D341Med (cell line): ENCODE measurements at places on chromosomes 1 and 21.

GRCh38 chr1:248873993-248874533, 15.2 kb upstream of the ZNF692 start:
- DNase-seq, result peak; percentile 72

DNA sequence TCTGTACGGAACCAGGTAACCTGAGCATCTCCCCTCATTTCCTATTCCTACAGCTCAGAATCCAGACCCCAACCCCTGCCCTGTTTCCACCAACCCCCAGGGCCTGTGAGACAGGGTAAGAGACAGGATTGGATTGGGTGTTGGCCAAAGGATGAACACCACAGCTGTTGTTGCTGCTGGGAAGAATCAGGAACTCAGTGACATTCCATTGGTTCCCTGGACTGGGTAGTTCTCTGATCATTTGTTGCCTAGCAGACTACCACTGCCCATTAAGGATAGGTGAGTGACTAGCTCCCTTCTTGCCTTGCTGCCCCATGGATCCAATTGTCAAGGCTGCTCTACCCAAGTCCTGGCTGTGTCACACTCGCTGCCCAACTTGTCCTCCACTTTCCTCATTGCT, 10.0 kb downstream of the NCSTN start:
- DNase-seq, result peak; percentile 55

DNA sequence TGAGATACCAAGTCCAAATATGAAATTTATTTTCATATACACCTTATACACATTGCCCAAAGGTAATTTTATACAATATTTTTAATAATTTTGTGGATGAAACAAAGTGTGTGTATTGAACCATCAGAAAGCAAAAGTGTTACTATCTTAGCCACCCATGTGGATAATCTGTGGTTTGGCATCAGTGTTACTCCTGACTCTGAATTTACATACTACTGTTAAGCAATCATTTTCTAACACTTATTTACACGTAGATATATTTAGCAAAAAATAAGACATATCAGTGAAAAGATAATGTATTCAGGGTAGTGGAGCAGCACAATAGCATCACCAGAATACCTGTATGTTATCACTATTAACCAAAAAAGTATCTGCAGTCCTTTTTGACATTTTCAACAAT, 23.8 kb downstream of the DENND2D start:
- DNase-seq, result no peak

DNA sequence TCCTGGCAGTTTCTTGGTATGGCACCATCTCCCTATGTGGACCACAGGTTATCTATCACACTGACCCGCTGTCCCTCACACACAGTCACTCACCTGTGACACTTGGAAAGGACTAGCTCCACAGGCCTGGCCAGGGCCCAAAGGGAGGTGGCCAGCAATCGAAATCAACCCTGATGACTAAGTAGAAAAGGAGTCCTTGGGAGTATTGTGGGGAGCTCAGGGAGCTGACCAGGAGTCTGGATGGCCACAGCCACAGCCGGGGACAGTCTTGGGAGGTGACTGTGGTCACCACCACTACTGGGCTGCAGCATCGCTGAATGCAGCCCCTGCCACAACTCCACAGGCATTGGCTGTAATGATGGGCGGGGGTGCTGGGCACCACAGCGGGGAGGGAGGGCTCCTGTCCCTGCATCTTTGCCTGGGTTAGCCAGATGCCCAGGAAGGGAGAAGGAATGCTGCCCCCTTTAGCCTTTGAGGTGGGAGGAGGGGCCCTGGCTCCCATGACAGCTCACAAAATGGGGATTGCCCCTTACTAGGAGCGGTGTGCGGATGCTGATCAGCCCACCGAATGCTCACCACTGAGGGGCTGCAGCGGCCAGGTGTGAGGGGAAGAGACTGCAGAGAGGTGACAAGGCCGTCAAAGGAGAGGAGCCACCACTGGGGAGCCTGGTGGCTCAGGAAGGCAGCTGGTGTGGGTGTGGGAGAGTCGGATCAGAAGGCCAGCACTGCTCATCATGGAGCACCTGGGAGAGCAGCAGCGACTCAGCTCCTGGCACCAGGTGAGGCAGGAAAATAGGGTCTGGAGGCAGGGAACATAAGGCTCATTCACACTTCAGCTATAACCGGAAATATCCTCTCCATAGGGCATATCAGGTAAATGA, 61.3 kb downstream of the H3-3A start:
- DNase-seq, result no peak

- DNase-seq, result no peak
Measured at GRCh38 chr1:158809862-158810261, 21.3 kb upstream of the MNDA start.

DNA sequence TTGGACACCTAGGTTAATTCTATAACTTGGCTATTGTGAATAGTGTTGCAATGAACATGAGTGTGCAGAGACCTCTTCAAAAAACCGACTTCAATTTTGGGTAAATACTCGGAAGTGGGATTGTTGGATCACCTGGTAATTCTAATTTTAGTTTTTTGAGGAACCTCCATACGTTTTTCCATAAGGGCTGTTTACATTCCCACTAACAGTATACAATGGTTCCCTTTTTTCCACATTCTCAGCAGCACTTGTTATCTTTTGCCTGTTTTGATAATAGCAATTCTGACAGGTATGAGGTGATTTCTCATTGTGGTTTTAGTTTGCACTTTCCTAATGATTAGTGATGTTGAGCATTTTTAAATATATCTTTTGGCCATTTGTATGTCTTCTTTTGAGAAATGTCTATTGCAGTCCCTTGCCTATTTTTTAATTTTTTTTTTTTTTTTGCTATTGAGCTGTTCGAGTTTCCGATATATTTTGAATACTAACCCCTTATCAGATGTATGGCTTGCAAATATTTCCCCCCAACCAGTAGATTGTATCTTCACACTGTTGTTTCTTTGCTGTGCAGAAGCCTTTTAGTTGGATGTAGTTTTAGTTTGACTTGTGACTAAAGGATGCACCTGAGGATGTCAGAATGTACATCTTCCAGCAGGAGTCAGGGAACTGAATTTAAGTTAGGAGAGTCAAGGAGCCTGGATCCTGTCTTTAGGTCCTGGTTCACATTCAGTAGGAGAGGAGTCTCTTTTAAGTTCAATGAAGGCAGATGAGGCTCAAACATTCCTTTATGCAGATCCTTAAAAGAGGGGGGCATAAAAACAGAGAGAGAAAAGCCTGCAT, 120.0 kb downstream of the S1PR1 start:
- DNase-seq, result no peak

GRCh38 chr1:2248127-2248826, 20.2 kb downstream of the SKI start:
- DNase-seq, result no peak

GRCh38 chr1:159902541-159902940, 2.6 kb upstream of the CFAP45 start:
- no peak for DNase-seq

DNA sequence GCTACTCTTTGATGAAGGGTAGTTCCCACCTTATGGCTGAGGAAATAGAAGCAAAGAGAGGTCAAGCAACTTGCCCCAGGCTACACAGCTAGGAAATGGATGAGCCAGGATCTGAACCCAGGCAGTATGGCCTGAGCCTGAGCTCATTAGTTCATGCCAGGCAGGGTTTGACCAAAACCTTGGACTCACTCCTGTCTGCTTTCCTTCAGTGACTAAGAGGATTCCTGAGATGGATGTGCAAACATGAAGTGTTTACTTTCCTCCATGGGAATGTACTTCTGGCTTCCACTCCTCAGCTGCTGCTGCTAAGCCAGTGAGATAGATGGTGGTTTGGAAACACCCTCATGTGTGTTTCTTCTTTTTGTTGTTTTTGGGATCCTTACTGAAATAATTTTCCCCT, 35.1 kb upstream of the ERRFI1 start:
- DNase-seq, result no peak

- no peak for DNase-seq
Measured at GRCh38 chr1:86499987-86500593, 31.4 kb downstream of the CLCA1 start.

- DNase-seq, result peak; percentile 48
Measured at GRCh38 chr1:212034516-212035122, 738 bp downstream of the INTS7 start.

GRCh38 chr21:39085843-39086405, 97.3 kb downstream of the PSMG1 start:
- no peak for DNase-seq

GRCh38 chr1:21620496-21620895, 48.7 kb downstream of the RAP1GAP start:
- DNase-seq, result peak; percentile 76

DNA sequence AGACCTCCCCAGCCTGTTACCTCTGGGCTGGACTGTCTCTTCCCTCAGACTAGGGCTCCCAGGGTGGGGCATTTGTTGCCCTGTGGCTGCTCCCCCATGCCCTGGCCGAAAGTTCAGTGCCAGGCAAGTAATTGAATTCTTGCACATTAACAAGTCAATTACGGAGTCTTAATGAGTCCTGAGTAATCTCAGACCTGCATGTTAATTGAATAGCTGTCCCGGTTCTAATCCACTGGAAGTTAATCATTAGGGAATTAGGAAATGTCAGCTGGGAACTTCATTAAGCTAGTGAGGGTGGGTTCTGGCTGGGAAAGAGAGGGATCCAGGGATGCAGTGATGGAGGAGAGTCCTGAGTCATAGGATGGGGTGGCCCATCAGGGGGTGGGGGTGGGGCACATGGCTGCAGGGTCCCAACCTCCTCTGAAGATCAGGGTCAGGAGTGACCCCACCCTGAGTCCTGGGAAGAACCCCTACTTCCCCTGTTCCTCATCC, 47.1 kb upstream of the CSF3R start:
- no peak for DNase-seq

DNA sequence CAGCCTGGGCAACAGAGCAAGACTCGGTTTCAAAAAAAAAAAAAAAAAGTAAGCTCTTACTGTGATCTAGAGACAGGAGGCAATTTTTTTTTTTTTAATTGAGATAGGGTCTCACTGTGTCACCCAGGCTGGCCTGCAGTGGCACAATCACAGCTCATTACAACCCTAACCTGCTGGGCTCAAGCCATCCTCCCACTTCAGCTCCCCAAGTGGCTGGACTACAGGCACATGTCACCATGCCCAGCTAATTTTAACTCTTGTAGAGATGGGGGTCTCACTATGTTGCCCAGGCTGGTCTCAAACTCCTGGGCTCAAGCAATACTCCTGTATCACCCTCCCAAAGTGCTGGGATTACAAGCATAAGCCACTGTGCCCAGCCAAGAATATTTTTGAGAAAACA, 7.4 kb downstream of the RPL22 start:
- no peak for DNase-seq

DNA sequence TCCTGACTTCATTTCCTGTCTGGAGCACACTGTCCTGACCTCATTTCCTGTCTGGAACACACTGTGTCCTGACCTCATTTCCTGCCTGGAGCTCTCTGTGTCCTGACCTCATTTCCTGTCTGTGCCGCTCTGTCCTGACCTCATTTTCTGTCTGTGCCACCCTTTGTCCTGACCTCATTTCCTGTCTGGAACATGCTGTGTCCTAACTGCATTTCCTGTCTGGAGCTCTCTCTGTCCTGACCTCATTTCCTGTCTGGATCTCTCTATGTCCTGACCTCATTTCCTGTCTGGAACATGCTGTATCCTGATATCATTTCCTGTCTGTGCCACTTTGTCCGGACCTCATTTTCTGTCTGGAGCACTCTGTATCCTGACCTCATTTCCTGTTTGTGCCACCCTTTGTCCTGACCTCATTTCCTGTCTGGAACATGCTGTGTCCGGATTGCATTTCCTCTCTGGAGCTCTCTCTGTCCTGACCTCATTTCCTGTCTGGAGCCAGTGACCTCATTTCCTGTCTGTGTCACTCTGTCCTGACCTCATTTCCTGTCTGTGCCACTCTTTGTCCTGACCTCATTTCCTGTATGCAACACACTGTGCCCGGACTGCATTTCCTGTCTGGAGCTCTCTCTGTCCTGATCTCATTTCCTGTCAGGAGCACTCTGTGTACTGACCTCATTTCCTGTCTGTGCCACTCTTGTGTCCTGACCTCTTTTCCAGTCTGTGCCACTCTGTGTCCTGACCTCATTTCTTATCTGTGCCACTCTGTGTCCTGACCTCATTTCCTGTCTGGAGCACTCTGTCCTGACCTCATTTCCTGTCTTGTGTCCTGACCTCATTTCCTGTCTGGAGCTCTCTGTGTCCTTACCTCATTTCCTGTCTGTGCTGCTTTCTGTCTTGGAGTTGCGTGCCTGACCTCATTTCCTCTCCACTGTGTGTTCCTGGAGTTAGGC, 27.6 kb downstream of the SKI start:
- DNase-seq, result no peak

- no peak for DNase-seq
Measured at GRCh38 chr1:10935246-10935645, 77.2 kb upstream of the TARDBP start.

DNA sequence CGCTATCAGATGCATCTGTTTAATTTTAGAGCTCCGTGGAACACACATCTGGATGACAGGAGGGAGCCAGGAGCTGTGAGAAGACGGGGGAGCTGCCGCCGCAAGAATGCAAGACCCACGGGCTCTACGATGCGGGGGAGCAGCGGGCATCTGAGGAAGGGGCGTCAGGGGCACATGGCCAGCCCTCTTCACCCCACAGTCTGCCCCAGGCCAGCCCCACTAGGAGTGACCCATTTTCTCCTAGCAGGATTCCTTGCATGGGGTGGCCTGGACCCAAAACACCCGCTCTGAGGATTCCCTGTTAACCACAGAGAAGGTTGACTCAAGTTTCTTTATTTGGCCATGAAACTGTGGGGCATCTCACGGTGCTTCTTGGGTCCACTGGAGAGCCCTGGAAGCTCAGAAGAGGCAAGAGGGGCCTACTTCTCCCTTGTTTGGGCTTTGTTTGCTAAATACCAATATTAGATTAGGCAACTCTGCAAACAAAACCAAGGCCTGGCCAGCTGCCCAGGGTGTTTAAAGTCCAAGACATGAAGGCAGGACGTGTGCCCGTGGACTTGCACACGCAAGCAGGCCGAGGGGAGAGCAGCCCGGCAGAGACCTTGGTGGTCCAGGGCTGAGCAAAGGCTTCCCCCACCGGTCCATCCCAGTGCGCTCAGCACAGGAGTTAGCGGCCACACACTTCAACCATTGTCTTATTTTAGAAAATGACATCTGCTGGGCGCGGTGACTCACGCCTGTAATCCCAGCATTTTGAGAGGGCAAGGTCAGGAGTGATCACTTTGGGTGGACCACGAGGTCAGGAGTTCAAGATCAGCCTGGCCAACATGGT, 89.8 kb downstream of the DHRS3 start:
- DNase-seq, result no peak
